ENCODE measurements at places on chromosomes 7 and 10.

DNA sequence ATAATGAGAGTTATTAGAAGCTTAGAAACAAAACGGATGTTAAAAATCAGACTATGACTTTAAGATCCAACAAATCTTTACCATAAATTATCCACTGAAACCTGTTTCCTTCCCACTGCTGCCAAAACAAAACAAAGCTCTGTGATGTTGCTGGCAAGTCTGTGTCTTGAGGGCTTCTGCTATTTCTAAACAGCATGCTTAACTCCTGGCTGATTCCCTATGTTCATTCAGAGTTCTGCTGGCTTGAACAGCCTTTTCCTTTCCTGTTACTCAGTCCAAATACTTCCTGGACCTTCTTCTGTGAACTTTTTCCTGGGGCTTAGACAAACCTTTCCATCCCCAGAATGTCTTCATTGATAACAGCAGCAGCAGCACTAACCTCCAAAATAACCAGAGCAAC, 448.1 kb downstream of the SORCS1 start:
- no peak for DNase-seq

GRCh38 chr7:47357361-47357760, 224.6 kb downstream of the TNS3 start:
- no peak for DNase-seq

DNA sequence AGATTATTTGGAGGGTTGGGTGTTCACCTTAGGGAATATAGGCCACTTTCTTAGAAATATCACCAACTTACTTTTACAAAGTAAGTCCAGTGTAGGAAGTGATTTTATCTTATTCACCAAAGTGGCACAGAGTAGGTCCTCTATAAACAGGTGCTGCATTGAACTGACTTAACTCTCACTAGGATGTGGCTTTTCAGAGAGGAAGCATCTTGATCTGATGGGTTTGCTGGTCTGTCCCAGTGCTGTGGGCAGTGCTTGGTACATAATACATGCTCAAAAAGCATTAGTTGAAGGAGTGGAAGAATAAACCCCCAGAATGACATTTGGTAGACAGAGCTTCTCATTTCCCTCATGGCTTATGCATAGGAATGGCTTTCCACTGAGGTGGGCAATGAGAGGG, 334.7 kb downstream of the LRMDA start:
- DNase-seq: no peak

- DNase-seq: no peak
Observed at GRCh38 chr10:109924967-109925620, 1.8 kb upstream of the XPNPEP1 start.

- no peak for DNase-seq
Observed at GRCh38 chr7:131890176-131890575, 333.7 kb upstream of the PODXL start.

DNA sequence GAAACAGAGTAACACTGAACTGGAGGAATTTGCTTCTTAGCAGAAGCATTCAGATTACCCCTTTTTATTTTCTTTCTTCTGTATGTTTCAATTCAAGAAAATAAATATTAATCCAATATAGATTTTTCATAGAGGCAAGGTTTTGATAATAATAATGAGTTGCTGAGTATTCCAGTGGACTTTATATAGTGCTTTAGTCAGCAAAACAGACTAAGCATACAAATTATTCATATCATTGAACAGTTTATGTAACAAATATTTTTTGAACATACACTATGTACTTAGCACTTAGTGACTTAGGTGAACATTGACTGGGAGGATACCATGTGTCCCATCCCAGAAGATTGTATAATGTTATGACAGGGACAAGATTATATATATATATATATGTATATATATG, 32.0 kb downstream of the PPP1R9A start:
- no peak for DNase-seq
